ENCODE measurements at places on chromosomes 3 and 15.

GRCh38 chr3:179027326-179027900 lies 44.2 kb downstream of the ZMAT3 start:
- no peak for DNase-seq

DNA sequence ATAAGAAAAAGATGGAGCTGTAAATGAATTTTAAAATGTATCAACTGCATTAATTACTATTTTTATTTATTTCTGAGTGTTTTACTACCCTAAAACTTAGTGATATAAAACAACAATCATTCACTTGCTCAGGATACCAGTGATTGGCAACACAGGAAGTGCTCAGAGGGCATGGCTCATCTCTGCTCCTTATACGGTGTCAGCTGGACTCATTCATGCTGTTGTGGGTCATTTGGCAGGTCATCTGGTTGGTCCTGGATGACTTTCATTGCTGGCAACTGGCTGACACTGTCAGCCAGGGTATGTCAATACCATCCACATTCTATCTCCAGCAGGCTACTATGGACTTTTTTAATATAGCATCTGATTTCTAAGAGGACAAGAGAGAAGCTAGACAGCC lies 689.6 kb upstream of the NECTIN3 start:
- DNase-seq = no peak

GRCh38 chr3:24086206-24086605 lies 141.1 kb downstream of the NR1D2 start:
- no peak for DNase-seq

- DNase-seq = no peak
Observed at GRCh38 chr15:74208901-74209559, 6.4 kb upstream of the STRA6 start.
